NCI-H146 (cell line): ENCODE measurements at places on chromosomes 4 and X.
A peak's percentile ranks its signal among the peaks of the same experiment; 100 is the strongest.

DNA sequence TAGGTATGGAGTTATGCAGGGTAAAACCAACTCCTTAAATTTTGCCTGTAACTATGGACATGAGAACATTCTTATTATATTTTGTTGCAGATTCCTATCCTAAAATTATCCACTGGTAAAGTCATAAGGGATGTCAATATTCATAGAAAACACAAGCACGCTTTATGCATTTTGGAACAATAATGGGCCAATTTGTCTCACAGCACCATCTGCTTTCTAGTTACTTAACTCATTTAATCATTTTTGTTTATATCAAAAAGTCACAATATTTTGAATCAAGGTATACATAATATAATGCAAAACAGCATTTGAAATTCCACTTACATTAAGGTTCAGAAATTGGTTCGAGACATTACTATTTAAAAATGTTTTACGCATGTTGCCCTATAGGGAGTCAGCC is 203.0 kb downstream of the GABRG1 start:
- no peak for DNase-seq

DNA sequence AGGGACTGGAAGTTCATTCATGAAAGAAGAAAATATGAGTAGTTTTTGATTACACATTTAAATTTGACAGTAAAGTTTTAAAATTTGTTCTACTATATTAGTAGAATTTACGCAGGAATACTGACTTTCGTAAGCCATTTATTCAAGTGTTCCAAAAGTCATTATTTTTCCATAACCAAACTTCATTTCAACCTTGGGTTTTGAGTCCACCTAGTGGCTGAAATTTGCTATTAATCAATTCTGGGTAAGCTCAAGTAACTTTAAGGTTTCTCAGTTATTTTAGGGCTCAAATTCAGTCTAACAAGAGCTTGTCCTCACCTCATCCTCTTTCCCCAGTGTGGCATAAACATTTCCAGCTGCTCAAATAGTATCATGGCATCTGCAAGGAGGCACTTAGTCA is 175.4 kb downstream of the SH3BGRL start:
- no peak for DNase-seq

DNA sequence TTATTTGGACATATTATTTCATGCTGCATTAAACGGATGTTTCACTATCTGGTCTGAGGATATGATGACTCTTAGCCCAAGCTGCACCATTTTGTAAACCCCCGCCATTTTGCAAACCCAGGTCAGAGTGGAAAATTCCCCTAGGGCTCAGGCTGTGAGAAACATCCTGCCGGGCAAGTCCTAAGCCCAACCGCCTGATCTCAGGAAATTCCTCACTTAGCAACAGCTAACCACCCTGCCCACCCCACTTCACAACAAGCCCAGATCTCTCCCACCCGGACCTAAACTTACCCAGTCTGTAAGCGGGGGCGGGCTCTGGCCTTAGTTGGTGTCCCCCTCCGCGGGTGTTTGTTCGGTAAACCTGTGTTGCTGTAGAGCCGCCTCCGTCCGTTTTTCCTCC is 2747.1 kb downstream of the PCDH7 start:
- peak; percentile 16 for DNase-seq

DNA sequence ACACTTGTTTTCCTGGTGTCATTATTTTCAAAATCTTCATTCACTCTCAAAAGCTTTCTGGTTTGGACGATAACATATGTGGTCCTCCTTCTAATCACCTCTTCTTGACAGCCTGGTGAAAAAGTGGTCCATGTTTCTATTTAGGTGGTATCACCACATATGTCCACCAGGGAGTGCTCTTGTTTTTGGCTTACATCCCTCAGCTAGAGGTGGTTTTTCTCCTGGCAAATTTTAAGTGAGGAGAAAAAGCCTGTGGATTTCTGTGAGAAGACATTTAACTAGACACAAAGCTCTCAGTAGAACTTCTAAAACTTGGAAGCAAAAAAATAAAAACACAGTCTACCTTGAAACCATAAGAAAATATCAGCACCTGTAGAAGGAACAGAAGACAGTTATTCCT is 58.0 kb upstream of the FRMPD4 start:
- DNase-seq, result peak; percentile 70

DNA sequence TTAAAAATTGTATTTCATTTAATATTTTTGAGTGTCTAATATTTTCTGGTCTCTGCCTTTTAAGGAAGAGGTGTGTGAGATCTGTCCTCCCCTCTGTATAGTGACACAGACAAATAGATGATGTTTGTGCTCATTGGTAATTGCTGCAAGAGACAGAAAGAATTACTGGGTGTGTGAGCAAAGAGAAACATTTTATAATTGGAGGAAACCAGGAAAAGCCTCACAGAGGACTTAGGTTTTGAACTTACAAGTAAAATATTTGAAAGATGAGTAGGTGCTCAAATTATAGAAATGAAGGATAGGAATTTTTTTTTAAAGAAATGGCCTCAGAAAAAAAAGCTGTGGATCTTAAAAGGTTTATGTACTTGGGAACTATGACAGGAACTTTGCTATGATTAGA is 149.8 kb downstream of the SPCS3 start:
- no peak for DNase-seq

- DNase-seq, result no peak
Observed at GRCh38 chrX:373641-374471, 12.9 kb downstream of the PPP2R3B start.

DNA sequence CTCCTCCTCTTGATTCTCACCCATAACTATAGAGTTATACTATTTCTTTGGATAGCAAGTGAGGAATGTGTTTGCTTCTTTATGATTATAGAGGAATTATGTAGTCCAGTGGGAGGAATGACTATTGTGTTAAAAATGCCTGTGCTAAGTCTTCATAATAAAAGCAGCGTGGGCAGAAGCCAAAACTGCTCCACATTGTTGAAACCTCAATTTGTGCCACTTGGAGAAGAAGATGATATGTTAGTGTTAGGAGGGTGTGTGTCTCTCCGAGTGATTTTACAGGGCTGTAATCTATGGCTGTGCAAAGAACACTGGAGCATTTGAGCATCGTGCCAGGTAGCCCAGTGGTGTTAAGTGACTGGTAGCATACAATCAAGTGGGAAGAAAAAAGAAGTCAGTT is 74.3 kb downstream of the FRAS1 start:
- DNase-seq, result no peak

GRCh38 chr4:42627885-42628646 is 28.8 kb downstream of the ATP8A1 start:
- no peak for DNase-seq

DNA sequence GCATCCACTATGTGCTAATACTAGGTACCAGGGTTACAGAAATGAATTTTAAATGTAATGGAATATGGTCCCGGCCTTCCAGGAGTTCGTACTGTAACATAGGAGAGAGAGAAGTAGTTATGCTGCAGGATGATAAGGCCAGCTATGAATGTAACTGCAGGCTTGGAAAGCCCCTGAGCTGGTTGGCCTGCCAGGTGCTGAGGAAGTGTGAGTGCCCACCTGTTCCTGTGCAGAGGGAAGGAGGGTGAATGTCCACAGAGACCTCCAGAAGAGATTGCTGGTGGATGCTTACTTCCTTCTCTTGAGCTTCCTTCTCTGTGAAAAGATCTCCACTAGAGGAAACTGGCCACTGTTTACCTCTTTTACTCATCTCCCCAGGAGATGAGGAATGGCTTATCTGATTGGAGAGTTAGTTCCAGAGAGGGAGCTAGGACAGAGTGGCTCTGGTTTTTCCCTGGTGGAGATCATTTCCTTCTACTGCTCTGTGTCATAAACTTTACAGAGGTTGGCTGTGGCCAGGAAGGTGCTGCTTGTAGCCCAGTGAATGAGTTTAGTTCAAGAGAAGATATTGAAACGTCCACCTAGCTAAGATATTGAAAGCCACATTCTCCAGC is 114.0 kb upstream of the LNX1 start:
- DNase-seq, result no peak

DNA sequence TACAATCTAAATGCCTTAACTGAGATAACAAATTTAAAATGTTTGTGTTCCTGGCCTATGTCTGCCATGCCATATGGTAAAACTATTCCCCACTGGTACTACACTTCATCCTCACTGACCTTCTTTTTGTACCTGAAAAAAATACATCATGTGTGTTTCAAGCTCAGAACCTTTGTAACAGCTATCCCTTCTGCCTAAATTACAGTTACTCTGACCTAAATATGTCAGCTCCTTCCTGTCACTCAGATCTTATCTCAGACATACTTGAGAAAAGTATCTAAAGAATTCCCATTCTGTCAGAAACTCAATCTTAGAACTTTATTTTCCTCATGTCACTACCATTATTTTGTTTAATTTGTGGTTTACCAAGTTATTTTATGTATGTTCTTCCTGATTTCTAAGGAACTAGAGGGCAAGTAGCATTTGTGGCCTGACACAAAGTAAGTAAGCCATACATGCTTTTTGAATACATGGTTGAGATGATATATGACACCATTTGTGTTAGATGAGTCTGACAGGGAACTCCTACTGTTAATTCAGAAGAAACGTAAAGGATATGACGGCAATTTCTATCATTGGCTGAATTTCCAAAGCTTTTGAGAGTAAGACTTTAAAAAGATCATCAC is 456.5 kb upstream of the NDST3 start:
- DNase-seq, result no peak

DNA sequence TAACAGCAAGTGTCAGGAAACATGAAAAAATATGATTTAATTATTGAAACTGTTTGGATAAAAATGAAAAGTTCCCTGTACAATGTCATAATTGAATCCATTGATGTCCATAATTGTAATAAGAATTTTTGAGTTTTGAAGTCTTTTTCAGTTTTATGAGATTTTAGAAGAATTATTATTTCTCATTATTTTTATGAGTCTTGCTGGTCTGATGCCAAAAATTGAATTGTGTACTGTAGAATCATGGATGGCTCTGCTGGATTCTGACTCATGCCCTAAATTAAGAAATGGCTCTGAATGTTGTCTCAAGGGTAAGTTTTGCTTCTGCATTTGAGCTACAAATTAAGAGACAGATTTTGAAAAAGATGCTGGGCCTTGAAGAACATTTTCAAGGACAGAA is 132.8 kb upstream of the MAP9 start:
- no peak for DNase-seq

DNA sequence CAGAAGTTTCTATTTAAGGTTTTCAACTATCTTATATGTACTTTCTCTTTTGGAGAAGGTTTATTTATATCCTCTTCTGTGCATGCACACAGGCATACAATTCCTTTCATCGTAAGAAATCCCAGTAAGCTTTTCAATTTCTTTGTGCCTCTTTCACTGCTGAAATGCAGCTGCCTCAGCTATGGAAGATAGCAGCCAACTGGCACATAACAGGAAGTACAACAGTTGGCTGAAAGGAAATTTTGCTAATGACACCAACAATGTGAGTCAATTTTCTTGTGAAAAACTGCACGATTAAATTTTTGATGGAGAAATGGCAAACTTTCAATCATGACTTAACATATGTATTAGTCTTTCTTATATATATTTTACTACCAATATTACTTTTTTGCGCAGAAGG is 74.5 kb upstream of the PAQR3 start:
- no peak for DNase-seq

DNA sequence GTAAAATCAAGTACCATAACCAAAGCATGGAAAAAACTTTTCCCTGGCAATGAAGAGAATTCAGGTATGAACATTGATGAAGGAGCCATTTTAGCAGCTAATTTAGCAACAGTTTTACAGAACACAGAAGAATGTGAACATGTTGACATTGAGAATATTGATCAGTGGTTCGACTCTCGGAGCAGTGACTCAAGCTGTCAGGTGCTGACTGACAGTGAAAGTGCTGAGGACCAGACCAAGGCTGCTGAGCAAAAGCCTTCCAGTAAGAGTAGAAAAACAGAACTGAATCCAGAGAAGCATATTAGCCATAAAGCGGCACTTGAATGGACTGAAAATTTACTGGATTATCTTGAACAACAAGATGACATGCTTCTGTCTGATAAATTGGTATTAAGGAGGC is 2.8 kb downstream of the TIGD2 start:
- no peak for DNase-seq

- DNase-seq, result no peak
Observed at GRCh38 chr4:154211506-154211905, 280.1 kb downstream of the DCHS2 start.

DNA sequence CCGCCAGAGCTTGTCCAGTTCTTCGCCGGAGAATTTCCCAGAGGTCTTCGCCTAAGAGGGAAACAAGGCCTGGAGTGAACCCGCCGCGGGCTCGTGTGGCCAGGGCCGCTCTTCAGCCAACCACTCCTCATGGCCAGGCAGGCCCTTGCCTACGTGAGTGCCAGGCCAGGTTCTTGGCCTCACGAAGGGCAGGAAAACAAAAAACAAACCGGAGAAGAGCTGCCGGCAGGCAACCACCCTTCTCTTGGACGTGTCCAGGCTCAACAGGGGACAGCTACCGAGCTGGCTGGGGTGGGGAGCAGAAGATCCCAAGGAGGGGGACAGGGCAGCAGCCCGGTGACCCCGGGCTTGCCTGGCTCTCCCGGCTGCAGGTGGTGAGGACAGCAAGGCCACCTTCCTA is 13.3 kb downstream of the LRPAP1 start:
- no peak for DNase-seq

DNA sequence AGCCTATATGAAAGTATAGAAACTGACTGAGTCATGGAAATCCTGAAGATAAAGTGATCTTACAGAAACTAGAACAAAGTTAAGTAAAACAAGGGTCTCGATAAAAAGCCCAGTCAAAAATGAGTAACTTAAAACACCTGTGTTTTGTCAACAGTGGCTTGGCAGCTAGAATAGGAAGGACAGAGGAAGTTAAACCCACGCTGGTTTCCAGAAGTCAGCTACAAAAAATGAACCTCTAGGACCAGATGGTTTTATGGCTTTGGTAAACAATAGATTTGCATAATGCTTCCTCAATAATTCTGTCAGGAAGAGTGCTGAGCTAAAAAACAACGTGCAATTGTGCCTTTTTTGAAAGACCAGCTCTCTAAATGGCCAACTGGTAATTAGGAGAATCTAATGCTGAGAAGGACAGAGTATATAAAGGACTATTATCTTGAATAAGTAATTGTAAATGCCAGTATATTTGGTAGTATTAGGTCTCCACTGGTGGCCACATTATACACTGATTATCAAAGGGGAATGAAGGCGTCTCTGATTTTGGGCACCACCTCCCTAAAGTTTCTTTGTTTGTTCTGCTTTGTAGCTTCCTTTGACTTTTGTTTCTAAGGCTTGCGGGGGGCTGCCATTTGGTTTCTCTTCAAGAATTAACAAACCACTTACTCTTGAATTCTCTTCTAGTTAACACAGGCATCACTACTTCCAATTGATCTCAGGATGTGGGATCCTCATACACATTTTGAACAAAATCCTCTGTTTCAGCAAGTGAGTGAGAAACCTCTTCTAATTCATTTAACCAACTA is 72.2 kb upstream of the PPP3CA start:
- DNase-seq, result peak; percentile 15

DNA sequence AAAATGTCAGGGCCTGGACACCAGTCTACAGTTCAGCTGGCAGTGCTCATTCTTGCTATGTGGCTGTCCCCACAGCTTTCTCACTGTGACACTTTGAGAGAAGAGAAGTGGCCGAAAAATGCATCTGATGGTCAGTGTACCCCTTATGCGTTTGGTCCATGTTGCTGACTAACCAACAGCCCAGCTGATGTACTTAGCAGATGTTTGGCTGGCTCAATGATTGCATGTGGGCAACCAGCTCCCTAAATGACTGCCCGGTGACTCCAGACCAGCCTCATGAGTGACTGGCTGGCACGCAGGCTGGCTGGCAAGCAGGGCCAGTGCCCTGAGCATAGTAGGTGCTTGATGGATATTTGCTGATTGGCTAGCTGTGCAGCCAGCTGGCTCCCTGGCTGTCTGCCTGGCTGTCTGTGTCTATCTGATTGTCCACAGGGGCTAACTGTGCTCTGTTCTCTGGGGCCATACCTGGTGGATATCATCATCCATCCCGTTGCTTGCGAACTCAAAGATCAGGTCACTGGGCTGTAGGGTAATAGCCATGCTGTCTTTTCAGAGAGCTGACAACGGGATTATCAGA is 29.4 kb downstream of the ELF4 start:
- DNase-seq, result no peak
